ENCODE measurements at places on chromosomes 6 and 20. TPM values are rescaled to one million over a fixed set of nuclear protein-coding genes. Genes with fewer than 3 reads are reported as not detected.

DNA sequence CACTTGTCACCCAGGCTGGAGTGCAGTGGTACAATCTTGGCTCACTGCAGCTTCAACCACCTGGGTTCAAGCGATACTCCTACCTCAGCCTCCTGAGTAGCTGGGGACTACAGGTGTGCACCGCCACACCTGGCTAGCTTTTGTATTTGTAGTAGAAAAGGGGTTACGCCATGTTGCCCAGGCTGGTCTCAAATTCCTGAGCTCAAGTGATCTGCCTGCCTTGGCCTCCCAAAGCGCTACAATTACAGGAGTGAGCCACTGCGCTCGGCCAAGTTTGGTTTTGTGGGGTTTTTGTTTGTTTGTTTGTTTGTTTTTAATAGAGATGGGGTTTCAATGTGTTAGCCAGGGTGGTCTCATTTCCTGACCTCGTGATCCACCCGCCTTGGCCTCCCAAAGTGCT, 12.3 kb downstream of the LOC128125822 start:
- DNase-seq = no peak

The RPP40 gene
- 15.3 TPM for total RNA-seq

DNA sequence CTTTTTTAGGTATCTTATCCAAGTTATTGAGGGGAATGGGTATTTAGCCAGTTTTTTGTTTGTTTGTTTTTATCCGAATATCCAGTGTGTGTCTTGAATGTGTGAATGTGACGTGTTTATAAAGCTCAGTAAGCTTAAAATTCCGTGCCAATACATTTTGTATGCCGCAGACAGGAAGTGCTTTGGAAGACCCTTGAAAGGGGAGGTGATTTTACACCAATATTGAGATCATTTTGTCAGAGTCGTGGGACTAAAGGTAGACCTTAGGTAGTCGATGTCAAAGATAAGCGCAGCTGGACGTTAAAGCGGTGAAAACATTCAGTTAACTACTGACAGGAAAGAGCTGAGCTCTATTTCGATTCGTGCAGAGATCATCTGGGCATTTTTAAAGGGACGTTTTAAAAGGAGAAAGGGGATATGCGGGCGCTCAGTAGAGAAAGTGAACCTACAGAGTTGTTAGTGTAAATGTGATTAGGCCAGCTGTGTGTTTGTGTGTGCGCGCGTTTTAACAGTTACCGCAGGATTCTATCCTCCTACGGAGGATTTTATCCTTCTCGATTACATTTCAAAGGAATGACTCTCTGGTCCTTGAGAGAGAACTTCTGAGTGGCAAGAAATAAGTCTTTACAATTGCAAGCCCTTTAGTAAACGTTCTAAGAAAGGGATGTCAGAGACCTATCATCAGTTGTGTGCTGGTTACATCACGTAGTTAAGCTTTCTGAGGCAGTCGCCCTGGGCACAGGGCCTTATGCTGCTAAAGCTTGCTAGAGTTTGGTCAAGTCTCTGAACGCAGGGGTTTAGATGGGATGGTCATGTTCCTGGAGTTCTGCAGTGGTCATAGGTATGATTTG, 625 bp upstream of the ECHDC1 start:
- peak; percentile 68 for DNase-seq

The SYNGAP1 gene
- total RNA-seq = 15.1 TPM

The RAET1L gene
- total RNA-seq = not detected
